ENCODE measurements at places on chromosomes 12 and 14.

DNA sequence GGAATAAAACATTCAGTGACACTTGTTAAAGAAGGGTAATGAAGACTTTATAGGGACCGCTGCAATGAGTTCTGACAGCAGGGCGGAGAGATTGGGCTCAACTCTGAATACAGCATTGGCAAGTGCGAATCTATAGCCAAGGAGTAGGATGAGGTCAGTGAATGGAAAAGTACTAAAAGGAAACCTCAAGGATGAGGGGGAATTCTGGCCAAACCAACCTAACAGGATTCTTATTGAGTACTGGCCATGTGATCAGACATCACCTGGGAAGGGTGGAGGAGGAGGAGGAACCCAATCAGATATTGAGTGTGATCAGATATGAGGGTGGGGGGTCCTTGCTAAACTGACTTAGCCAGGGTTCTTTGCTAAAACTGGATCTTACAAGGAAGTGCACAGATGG lies 31.0 kb downstream of the DRAM1 start:
- no peak for DNase-seq

DNA sequence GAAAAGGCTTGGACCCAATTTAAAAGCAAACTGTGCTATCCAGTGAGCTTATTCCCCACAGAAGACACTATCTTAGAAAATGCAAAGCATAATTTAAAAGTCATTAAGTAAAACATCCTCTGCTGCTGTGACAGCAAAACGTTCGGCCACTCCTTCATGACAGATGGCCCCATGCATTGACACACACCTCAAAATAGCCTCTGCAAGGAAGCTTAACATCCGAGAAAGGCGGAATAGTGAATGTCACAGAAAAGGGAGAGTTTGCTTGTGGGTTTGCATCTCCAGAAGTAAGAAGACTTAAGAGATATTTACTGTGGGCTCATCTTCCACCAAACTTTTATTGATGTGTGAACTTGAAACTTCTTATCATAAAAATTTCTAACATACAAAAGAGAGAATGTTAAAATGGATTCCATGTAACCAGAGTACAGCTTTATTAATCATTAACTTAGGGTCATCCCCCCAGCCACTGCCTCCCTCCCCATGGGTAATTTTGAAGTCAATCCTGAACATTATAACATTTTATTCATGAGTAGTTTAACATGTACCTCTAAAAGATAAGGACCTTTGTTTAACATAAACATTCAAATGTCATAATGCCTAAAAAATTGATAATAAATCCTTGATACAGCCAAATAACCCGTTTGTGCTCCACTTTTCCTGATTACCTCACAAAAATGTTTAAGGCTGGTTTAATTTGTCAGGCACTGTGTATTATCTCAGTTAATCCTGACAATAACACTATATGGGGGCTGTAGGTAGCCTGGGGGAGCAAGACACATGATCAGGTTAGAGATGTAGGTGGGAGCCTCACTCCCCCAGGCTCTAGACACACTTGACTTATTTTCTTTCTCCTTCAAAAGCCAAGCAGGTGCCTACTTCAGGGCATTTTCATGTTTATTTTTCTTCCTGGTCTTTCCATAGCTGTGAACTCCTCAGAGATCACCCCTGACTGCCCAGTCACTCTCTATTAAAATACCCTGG lies 119.7 kb upstream of the TMCC3 start:
- no peak for DNase-seq

- DNase-seq = no peak
Observed at GRCh38 chr14:68951800-68952530, 27.1 kb downstream of the ACTN1 start.

GRCh38 chr14:46279327-46279726 lies 372.3 kb downstream of the RPL10L start:
- DNase-seq = no peak

DNA sequence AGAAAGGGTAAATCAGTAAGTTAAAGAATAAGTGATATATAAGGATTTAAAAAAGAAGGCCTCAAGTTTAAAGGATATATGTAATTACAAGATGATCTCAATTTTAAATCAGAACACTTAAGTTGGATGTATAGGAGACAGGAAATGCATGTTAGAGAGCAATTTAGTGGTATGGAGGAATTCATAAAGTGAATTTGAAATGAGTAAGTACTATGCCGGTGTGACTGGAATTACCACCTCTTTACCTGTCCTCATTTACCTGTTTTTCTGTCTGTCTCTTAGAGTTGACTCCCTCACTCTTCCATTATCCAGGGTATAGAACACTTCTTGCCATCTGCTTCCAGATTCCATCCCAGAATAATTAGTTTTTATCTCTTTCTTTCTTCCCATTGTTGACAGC lies 73.5 kb downstream of the PLEKHA5 start:
- no peak for DNase-seq

DNA sequence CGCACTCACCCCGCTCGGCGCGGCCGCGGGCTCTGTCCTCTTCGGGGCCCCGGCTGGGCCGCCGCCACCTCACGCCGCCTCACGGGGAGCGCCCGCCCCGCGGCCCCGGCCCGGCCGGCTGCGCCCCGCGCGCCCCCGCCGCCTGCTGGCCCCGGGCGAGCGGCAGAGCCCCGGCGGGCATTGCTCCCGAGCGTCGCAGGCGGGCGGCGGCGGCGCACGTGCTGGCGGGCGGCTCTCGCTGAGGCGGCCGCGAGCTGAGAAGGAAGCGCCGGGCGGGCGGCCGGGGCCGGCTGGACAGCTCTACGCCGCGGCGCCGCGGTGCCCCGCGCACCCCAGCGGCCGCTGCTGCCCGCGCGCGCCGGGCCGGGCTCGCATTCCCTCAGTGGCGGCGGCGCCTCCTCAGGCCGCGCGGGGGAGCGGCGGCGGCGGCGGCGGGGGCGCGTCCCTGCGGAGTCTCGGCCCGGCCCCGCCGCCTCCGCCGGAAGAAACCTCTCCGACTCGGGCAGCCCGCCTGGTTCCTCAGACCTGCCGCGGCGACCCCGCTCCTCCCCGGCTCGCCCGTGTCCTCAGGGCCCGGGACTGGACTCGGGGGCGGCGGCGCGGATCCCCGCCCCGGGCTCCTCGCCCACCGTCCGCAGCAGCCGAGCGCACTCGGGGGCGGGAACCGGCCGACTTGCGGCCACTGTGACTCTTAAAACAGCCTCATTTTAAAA lies at the start of gene PITPNM2:
Gene PITPNM2, minus strand, starts transcription at position 347 of the 713 bp plus-strand sequence. CDS start 116,500 bp downstream, outside the sequence.
- no peak for DNase-seq

- no peak for DNase-seq
Observed at GRCh38 chr14:22010545-22011252, 337.1 kb upstream of the OR4E1 start.

GRCh38 chr12:106265116-106265515 lies 17.3 kb upstream of the CKAP4 start:
- no peak for DNase-seq

- no peak for DNase-seq
Observed at GRCh38 chr12:89333564-89334252, 18.6 kb downstream of the DUSP6 start.

DNA sequence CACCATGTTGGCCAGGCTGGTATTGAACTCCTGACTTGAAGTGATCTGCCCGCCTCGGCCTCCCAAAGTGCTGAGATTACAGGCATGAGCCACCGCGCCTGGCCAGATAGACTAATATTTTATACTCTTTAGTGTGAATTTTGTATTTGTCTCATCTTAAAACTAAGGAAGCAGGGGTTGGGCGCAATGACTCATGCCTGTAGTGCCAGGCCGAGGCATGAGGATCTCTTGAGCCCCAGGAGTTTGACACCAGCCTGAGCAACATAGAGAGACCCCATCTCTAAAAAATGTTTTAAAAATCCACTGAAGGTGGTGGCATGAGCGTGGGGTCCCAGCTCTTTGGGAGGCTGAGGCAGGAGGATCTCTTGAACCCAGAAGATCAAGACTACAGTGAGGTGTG lies 9.0 kb downstream of the DYNC1H1 start:
- no peak for DNase-seq

GRCh38 chr14:77286576-77286975 lies 15.6 kb upstream of the NGB start:
- no peak for DNase-seq

- no peak for DNase-seq
Observed at GRCh38 chr14:90336401-90336800, 4.7 kb upstream of the NRDE2 start.

DNA sequence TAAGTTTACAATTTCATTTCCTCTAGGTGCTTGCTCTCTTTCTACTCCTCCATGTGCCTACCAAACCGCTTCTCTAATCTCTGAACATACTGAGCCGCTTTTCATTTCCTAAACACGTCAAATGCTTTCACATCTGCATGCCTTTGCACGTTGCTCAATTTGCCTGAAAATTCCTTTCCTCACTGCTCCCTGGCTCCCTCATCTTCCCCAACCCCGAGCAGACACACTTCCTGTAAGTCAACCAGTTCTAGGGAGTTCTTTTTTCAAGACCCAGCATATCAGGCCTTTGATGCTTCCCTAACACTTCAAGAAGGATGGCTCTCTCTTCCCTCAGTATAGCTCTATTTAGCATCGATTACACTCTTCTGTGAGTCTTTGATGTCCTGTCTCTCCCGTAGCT lies 50.3 kb downstream of the LMO3 start:
- DNase-seq = no peak

GRCh38 chr14:66476964-66477363 lies 9.2 kb upstream of the CCDC196 start:
- peak; percentile 34 for DNase-seq

- peak; percentile 24 for DNase-seq
Observed at GRCh38 chr14:78157494-78158437, 12.4 kb upstream of the NRXN3 start.

GRCh38 chr14:55438066-55438683 lies 2.2 kb downstream of the TBPL2 start:
- peak; percentile 75 for DNase-seq

DNA sequence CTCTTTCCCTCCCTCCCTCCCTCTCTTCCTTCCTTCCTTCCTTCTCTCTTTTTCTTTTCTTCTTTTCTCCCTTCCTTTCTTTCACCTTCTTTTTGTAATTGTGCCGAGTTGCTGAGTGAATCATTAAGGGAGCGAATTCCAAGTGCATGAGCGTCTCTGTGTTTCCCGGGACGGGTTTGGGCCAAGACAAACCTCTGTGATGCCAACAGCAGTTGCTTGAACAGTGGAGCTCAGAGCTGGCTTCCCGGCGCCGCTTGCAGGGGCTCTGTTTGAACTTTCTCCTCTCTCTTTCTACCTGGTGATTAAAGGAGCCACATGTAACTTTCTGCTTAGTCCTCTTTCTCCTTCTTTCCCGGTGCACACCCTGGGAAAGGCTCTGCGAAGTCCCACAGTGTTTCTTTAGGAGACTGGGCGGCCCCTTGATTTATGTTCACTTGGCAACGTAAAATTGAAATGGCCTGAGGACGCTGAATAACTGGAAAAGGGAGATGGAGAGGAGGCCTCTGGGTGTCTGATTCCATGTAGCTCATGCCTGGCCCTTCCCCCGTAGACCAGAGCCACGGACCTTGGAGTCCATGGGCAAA lies 33.7 kb upstream of the MAP1LC3B2 start:
- no peak for DNase-seq

DNA sequence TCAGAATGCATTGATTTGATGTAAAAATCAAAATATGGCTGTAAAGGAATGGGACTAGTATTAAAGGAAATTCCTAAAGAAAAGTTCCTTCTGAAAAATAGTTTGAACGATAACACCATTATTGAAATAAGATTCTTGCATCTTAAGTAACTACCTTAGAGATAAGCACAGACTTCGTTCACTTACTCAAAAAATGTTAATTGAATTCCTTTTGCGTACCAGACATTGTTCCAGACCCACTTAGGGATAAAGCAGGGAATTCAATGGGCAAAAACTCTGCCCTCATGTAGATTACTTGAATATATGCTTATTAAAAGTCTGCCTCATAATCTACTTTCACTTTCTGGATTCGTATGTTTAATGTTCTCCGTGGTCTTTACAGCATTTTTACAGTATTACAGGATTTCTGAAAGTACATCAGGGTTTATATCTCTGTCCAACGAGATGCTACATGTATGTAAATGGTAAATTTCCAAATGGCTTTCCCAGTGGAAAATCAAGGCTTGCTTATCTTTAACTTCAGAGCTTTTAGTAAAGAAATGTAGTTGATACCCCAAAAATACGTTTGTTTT lies 213.7 kb downstream of the GXYLT1 start:
- no peak for DNase-seq

- no peak for DNase-seq
Observed at GRCh38 chr14:32707742-32708500, 230.8 kb upstream of the NPAS3 start.

DNA sequence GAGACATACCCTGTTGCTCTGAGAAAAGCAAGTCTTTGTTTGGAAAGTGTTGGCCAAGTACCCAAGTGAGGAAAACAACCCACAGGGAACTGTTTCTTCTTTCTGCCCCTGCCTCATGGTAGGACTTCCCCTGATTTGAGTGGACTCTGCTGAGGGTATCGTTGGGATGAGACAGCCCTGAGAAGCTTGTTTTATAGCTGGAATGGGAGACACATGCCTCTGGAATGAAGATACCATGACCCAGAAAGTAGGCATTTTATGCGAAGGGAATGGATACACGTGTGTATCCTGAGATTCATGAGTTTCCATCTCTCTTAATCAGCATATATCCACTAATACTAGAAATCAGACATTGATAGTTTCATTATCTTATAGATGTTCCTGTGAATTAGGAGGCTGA lies 382.3 kb downstream of the ATP23 start:
- DNase-seq = no peak

DNA sequence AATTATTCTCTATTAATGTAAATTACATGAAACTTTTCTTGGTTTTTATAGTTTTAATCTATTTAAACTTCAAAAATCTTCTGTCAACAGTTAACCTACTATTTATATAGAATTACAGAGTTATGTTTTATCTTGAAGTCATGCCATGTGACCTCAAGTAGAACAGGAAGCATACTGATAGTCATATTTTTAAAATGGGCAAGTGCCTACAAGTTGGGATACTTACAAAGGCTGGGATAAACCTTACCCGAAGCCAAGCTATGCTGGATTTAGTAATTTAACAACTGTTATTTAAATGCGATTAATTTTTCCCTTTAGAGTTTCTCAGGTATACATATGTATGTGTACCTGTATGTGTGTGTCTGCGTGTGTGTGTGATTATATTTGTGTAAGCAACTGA lies 266.9 kb downstream of the RASSF9 start:
- DNase-seq = no peak

DNA sequence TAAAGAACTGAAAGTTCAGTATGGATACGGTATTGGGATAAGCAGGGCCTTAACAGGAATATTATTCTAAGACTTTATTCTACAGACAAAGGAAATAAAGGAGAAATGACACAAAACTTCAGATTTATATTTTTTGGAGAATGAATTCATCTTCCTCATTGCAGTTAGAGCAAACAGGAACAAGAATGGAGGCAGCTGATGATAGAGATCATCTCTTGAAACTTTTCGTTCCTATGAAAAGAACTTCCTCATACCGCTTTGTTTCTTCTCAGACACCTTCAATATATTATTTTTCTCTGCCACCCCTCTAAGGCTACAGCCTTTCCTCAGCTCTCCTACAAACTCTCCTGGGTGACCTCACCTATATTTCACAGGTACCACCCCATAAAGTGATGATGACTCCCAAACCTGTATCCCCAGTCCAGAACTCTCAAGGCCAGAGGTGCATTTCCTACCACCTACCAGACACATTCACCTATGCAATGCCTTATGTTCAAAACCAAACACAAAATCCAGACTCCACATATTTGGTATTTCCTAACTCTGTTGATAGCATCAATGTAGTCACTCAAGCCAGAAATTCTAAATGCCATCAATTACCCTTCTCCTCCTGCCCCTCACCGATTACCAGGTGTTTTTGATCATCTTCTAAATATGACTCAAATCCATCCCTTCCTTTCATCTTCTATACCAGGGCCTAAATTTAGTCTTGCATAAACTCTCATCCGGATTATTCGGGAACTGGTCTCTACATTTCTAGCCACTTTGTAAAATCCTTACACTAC lies 7.4 kb downstream of the MAP4K5 start:
- no peak for DNase-seq
